ENCODE measurements at places on chromosomes 6 and 20.

GRCh38 chr6:12761376-12762115 is 45.0 kb downstream of the PHACTR1 start:
- DNase-seq, result no peak

- no peak for DNase-seq
Observed at GRCh38 chr6:1347161-1347560, 35.3 kb downstream of the FOXQ1 start.

DNA sequence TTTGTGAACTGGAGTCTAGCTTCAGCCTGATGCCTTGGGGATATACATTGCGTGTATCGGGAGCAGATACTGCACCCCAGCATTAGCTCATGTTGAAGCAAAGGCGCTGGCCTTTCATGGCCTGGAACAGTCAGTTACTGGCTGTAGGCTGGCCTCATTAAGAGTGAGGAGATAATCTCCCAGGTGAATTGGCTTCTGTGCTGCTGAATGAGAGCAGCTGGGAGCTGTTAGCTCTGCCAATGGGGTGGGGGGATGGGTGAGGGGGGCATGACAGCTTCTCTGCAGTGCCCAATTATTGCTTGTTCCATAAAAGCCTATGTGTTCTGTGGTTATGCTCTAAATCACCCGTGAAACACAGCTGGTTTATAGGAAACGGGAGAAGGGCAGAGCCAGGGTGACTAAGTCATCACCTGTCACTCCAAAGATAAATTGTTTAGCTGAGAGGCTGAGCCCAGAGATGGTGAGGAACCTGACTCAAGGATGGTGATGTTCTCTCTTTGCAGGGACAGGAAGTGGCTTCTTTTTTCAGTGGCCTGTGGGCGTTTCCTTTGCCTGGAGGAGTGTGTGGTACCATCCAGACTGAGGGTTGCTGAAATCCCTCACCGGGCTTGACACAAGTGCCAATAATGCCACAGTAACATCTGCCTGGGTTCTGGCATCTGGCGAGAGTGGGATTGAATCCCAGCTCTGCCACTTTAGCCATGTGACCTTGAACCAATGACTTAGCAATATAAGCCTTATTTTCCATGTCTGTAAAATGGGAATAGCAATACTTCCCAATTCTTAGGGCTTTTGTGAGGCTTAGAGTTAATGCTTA is 170.8 kb downstream of the BCAS1 start:
- no peak for DNase-seq

DNA sequence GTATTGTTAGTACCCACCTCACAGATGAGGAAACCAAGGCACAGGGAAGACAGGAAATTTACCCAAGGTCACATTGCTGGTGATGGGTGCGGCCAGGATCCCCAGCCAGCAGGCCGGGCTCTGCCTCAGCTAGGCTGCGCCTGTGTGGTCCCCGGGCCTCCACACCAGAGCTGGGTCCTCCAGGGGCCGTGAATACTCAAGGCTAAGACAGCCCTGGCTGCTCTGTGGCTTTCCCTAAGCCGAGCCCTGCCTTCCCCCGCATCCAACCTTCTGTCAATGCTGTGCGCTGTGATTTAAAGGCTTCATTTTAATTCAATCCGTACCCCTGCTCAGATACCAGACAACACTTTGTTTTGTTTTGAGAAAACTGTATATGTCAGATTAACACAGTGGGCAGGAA is 246.7 kb downstream of the TTLL2 start:
- no peak for DNase-seq

DNA sequence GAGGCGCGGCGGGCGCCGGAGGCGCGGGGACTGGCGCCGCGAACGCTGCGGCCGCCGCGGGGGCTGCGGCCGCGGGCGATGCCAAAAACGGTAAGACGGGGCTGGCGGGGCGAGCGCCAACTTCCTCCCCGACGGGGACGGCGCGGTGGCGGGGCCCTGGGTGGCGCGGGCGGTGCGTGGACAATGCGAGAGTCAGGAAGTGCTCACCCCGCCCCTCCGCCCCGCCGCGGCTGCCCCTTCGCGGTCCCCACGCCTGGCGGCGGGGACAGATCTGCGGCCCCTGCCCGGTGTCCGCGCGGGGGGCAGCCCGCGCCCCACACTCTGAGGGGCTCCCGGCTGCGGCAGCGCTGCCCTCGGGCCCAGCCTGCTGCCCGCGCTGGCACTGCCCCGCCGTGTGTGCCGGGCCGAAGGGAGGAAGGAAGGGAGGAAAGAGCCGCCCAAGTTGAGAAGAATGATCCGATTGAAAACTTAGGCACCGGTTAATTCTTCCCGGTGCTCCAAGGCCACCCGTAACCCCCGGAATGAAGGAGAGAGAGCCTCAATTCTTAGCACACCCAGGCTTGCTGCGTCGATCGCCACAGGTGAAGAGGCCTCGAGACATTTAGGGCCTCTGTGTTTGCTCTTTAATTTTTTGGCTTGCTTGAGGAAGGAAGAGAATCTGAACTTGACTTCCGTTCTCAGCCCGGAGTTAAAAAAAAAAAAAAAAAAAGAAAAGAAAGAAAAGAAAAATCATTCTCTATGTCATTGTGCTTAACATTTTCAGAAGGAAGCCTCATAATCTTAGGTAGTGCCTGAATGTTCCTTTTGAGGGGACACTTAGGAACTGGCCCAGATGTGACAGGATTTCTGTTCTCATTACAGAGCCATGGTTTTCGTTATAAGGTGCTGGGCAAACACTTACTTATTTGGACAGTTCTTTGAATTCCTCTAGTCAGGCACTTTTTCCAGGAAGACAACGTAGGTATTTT is 982 bp downstream of the HECA start:
- DNase-seq, result no peak

GRCh38 chr6:161152907-161153662 is 120.8 kb downstream of the AGPAT4 start:
- DNase-seq, result no peak

DNA sequence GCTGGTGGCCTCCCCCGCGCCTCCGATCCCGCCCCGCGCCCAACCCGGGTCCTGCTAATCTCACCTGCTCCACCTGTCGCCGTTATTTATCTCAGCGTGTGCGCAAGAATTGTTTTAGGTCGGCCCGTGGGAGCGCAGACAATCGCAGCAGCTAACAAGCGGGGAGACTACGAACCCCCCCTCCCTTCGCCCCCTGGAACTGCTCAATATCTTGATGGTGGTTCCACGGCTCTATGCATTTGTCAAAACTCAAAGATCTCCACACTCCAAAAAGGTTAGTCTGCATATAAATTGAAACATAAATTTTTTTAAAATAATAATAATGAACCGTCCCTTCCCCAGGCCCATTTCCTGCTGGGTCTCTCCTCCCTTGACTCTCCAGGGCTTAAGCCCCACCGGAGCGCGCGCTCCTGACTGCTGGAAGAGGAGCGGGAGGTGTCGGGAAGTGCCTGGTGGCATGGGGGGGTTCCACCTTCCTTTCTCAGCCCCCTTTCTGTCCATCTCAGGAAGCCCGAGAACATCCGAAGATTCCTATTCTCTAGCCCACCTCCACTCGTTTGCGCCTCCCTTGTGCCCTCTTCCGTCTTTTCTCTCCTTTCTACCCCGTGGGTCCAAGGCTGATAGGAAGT is 1.6 kb upstream of the MDGA1 start:
- no peak for DNase-seq

- peak; percentile 62 for DNase-seq
Observed at GRCh38 chr20:38165089-38165965, at the start of gene TGM2. Gene TGM2 (minus strand): TSS chr20:38165270. CDS start chr20:38165198, 72 bp downstream.

DNA sequence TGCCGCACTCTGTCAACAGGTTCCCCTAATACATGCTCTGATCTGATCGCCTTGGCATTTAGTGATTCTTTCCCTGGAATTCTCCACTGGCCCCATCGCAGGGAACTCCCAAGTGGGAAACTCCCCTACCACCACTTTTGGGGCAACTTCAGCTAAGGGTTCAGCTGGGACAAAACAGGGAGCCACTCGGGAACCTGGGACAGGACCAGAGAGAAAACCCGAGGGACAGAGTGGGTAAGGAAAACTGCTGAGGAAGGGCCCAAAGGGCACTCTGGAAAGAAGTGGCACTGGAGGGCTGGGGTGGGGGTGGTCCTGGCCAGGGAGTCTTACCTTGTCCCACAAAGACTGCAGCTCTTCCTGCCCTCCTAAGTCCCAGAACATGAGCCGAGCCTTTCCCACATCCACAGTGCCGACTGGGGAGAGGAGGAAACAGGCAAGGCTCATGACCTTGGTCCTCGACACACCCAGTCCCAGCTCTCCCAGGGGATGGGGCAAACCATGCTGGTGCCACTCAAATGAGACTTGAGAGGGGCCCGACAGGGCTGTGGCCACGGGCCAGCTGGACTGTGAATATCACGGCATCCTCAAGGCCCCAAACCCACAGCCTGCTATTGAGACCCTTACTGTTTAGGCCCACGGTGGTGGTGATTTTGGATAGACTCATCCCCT is 1.6 kb downstream of the ARFRP1 start:
- DNase-seq, result no peak

DNA sequence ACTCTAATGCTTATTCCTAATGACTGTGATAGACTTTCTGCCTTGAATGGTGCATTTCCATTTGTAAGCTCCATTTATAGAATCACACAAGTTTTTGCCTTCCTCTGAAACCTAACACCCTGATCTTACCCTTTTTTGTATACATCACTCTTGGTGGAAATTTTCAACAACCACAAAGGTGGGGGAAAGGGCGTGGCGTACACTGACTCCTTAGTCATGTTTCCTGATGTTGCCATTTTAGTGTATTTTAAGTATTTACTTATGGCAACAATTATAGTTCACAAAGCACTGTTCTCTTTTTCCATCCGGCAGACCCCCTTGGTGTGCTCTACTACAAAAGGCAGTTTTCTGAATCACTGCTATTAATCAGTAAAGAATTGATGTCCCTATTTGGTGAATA is 92.0 kb downstream of the ATXN1 start:
- DNase-seq, result no peak

DNA sequence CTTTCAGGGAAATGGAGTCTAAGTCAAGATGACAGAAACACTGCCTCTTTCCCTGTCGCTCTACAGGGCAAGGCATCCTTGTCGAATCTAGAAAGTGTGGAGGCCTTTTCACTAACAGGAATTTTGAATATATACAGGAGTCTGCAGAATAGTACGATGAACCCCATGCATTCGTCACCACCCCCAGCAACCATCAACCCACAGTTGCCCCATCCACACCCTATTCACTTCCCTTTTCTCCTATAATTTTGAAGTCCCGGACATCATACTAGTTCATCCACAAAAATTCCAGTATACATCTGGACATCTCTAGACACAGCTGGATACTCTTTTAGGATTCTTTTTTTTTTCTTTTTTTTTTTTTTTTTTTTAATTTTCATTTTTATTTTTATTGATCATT is 80.7 kb upstream of the RIN2 start:
- DNase-seq, result no peak

GRCh38 chr20:8535403-8536261 is 403.6 kb downstream of the PLCB1 start:
- no peak for DNase-seq

GRCh38 chr20:62405108-62405980 is 1.7 kb downstream of the CABLES2 start:
- DNase-seq, result no peak

- DNase-seq, result no peak
Observed at GRCh38 chr6:19905584-19905983, 68.4 kb downstream of the ID4 start.

GRCh38 chr20:15575255-15575654 is 998.0 kb downstream of the KIF16B start:
- DNase-seq, result no peak

- no peak for DNase-seq
Observed at GRCh38 chr6:53426667-53427270, 78.0 kb upstream of the ELOVL5 start.

- no peak for DNase-seq
Observed at GRCh38 chr6:5506149-5506548, 244.8 kb downstream of the FARS2 start.

DNA sequence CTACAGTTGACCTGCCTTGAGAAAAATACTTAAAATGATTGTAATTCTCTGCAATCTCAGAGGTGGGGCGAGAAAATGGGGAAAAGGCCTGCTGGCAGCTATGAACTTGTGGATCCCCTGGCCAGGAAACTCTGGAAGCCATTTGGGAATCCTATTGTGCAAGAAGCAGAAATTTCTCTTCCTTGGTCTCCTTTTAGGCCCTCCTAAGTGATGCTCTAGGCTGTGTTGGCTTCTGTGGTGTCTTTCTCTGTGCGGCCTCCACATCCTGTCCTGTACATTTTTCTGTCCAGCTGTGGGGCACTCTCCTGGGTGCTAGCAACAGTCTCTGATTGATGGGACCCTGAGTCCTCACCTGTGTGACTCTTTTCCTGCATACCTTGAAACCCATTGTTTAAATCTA is 290.9 kb downstream of the FARS2 start:
- no peak for DNase-seq

GRCh38 chr6:29236060-29236459 is 65.4 kb downstream of the OR2J2 start:
- no peak for DNase-seq

DNA sequence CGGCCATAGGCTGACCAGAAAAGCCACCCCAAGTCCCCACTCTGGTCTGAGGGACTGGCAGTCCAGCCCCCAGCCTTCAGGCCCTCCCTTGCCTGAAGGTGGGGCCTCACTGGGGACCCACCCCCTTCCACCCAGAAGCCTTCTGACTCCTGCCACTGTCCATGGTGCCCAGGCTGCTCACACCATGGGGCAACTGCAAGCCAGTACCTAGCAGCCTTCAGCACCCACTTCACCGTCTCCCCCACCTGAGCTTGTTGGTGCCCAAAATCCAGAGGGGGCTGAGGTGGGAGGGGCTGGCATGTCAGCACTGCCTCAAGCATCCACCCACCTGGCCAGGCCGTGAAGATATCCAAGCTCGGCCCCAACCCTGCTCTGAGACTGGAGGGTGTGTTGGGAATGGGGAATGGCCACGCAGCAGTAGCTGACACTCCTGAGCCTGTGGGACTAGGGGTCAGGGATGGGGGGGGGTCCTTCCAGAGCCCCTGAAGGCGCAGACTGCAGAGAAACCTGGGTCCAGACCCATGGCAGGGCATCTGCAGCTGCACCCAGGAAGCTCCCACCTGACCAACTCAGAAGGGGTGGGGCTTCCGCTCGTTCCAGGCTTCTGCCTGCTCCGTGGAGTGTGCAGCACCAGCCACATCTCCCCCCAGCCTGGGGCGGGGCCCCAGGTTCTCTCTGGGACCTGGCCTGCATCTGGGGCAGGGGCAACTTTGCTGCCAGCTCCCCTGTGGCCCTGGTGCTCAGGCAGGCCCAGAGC is 942.1 kb upstream of the EPHA7 start:
- DNase-seq, result no peak

GRCh38 chr6:150711584-150712504 is 112.2 kb downstream of the PLEKHG1 start:
- DNase-seq, result no peak

- no peak for DNase-seq
Observed at GRCh38 chr20:14921513-14921912, 584.1 kb upstream of the FLRT3 start.

GRCh38 chr20:13567663-13568062 is 71.1 kb downstream of the TASP1 start:
- no peak for DNase-seq

DNA sequence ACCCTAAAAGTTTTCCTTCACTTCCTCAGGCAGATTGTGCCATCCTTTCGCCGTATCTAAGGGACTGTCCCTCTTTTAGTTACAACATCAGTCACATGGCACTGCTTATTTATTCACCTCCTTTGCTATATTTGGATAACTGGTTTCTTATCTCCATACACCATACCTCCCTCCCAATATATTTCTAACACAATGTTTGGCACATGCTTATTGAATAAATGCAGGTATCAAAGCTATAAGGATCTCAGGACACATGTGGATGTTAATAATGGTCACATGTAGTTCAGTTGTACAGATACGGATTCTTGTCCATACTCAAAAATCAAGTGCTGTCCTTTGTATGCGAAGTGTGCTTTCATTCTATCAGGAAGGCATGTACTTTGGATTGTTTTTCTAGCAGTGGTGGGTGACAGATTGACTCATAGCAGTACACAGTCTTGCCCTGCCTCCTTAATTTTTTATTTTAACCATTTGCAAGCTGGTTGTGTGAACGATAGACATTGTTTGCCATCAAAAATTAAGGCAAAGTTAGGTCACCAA is 407.1 kb upstream of the RUNX2 start:
- DNase-seq, result no peak

Data from CMK (cell line).